T-cell (primary cell): ENCODE measurements at places on chromosomes 7 and 10.

DNA sequence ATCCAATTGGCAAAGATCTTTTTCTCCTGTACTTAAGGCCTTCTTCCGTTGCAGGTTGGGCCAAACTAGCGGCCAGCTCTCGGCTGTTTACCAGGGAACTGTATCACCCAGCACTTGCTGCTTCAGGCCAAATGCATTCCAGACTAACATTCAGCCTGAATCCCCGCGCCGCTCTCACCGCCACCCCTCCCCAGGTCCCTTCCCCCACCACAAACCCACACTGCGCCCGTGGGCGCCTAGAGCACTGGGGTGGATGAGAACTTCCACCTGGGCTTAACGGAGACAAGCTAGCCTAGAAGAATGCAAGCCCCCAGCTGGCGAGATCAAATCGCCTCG, 676 bp downstream of the TCAF1 start:
- no peak for DNase-seq

GRCh38 chr10:132443605-132443982, 46.6 kb downstream of the PWWP2B start:
- peak; percentile 67 for DNase-seq

DNA sequence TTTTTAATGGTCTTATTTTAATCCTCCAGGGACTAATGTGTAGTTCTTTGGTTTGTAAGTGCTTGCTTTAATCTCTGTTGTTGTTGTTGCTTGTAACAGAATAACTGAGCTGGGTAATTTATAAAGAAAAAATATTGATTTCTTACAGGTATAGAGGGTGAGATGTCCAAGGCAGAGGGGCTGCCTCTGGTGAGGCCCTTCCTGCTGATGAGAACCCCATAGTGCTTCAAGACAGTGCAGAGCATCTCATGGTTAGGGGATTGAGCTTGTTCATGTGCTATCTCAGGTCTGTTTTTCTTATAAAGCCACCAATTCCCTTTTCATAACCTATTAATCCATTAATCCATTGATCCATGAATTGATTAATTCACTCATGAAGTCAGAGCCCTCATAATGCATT, 516.3 kb upstream of the KCND2 start:
- no peak for DNase-seq

- DNase-seq, result no peak
Measured at GRCh38 chr10:77036993-77037734, 600.4 kb downstream of the KCNMA1 start.

DNA sequence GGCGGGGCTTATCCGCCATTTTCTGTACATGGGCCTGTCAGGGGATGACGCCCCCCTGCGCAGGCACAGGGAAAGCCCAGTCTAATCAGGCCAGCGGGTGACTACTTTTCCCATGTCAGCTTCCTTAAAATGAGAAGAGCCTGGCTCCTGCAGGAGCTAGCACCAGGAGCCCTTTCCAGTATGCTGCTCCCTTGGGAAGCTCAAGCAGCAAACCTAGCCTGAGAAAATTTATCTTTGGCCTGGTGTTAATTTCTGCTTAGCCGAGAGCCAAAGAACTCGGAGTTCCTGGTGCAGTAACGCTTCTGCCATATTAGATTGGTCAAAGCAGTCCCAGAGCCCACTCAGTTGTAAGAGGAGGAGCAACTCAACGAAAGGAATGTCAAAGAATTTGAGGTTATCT, 239.0 kb upstream of the PHYHIPL start:
- no peak for DNase-seq

DNA sequence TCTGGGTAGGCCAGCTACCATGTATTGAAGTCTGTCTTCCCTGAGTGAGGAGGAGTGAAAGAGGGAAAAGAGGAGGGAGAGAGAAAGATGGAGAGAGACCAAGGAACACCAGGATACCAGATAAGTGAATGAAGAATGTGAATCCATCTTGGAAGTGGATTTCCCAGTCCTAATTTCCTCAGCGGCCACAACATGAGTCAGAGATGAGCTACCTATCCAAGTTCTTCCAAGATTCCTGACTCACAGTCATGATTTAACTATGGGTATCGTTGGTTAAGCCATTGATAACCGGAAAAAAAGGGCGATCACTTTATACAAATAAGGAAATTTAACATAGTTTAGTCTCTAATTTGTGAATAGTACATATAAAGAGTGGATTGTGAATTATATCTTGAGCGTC, 561.8 kb downstream of the ATRNL1 start:
- no peak for DNase-seq

- DNase-seq, result no peak
Measured at GRCh38 chr10:103458720-103459119, at the start of gene CALHM1. Gene CALHM1 (minus strand): TSS chr10:103458900. CDS start chr10:103458751, 149 bp downstream.

GRCh38 chr10:51168086-51168815, 94.0 kb downstream of the PRKG1 start:
- DNase-seq, result no peak

- DNase-seq, result no peak
Measured at GRCh38 chr10:4186849-4187540, 402.0 kb upstream of the KLF6 start.

GRCh38 chr7:140675726-140676125, 3.0 kb downstream of the ADCK2 start:
- DNase-seq, result no peak

GRCh38 chr7:54678763-54679489, 80.1 kb downstream of the SEC61G start:
- no peak for DNase-seq

- DNase-seq, result no peak
Measured at GRCh38 chr7:114182837-114183236, 231.8 kb upstream of the FOXP2 start.

- DNase-seq, result no peak
Measured at GRCh38 chr10:94315024-94315451, 47.7 kb downstream of the NOC3L start.

GRCh38 chr10:128180843-128181242, 54.6 kb upstream of the MKI67 start:
- peak; percentile 17 for DNase-seq

DNA sequence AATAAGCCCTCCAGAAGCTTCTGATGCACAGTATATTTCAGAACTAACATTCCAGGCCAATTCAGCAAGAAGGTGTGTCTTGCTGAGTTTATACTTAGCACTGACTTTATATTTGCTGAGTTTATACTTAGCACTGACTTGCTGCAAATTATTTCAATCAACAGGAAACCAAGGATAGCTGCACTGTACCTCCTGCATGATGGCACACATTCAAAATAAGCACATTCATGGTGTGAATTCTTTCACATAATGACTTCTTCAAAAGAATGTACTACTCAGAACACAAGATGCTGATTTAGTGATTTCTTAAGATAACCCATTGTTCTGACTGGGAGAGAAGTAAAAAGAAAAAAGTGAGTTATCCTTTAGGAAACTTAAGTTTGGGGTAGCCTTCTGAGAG, 52.0 kb downstream of the JAZF1 start:
- DNase-seq, result no peak

DNA sequence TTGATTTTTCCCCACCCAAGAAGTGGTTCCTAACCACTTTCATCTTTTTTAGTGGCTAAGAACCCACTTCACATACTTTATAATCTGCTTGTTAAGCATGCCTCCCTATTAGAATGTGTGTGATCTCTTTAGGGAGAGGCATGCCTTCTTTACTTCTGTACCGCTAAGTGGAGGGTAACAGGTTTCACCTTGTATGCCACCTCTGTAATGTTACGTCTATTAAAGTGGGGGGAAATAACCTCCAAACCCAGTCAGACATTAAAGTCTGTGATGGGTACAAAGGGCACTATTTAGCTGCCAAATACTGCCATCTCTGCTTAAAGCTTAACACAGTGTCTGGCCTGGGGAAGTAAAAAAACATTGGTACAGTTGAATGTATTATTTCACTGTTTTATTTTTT, 51.9 kb downstream of the EPC1 start:
- DNase-seq, result no peak

- no peak for DNase-seq
Measured at GRCh38 chr7:28533731-28534531, 121.6 kb downstream of the CREB5 start.

- DNase-seq, result no peak
Measured at GRCh38 chr7:148045521-148045920, 545.0 kb upstream of the C7orf33 start.

GRCh38 chr7:87413951-87414793, 61.3 kb downstream of the ABCB4 start:
- no peak for DNase-seq

GRCh38 chr7:42014625-42015618, 222.1 kb downstream of the GLI3 start:
- DNase-seq, result no peak

DNA sequence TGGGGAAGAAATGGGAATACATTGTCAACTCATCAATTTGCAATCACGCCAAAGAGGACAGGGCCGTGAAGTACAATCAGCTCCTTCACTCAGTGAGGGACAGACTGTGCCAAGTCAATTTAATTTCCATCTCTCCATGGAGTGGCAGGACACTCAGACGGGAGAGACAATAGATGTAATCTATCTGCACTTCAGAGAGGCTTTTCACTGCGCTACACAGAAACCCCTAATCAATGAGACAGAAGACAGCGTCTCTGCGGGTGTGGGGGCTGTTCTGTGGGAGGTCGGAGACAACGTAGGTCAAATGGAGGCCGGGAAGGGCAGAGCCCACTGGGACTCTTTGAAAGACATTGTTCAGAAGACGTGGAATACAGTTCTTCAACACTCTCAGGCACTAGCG, 541.0 kb upstream of the ADARB2 start:
- DNase-seq, result no peak

DNA sequence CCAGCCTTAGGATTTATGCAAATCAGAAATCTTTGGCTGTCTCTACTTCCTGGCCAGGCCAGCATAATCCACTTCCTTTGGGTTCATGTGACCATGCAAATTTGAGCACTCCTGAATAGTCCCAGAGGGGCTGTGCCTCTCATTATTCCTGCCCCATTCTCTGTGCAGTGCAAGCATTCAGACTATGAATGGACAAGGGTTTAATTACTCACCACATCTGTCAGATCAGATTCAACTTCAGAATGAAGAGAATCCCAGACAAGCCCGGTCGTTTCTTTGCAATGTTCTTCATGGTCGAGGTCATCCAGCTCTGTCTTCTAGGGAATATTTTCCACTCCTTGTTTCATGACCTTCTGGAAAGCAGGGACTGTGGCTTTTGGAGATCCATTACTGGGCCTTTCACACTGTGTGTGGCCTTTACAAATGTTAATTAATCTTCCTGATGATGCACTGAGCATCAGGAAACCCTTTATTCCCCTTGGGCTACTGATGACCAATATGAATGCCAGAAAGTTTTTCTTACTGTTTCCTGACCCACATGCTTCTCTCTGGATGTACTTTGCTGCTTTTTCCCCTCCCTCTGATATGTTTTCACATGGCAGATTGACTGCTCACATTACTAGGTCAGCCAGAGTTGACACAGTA, 217.6 kb upstream of the TCF7L2 start:
- no peak for DNase-seq

DNA sequence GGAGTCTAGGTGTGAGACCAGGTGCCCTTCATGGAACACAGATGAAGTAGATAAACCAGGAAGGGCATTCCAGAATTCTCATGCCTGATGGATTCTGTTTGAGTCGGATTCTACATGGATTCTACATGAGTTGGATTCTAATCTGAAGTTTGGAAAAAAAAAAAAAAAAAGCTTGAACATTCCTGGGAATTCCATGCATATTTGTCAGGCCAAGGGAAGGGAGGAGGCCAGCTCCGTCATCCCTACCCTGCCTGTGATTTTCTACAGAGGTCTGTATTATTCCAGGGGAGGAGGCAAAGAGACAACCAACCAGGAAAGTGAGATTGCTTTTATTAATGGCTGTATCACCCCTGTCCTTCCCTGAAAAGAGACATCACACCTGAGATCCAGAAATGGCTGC, 27.8 kb upstream of the EBLN1 start:
- no peak for DNase-seq

- no peak for DNase-seq
Measured at GRCh38 chr7:134714470-134715205, 64.8 kb upstream of the CALD1 start.

GRCh38 chr7:151013733-151014497, 10.4 kb downstream of the ATG9B start:
- DNase-seq, result peak; percentile 93

- DNase-seq, result no peak
Measured at GRCh38 chr7:45863715-45864114, 9.2 kb downstream of the CCDC201 start.

DNA sequence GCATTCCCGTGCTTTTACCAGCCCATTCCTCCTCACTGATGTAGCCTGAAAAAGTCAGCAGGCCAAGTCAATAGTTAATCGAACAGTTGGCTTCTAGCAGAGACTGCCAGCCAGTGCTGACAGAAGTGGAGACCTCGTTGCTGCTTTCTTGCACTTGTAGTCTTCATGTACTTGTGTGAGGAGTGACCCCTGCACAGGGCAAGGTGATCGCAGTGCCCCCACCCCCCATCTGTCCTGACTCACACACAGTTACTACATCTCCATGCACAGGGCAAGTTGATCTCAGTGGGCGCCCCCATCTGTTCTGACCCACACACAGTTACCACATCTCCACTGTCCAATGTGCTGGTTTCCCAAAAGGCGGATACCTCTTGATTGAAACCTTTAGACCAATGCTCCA, 34.2 kb downstream of the C10orf71 start:
- no peak for DNase-seq
